Right lung (tissue), 10 donors: ENCODE measurements at places on chromosomes 3 and 15. TPM values are rescaled to one million over a fixed set of nuclear protein-coding genes. Genes with fewer than 3 reads are reported as not detected.

Gene GABRG3
- 7.1 TPM for polyA plus RNA-seq

Gene LRRIQ4
- polyA plus RNA-seq = not detected

Gene NOX5
- 0.40 TPM for polyA plus RNA-seq

Gene SLITRK3
- polyA plus RNA-seq = 0.10 TPM

Gene SPRED1
- 32.4 TPM for polyA plus RNA-seq

Gene ALDH1L1
- 0.26 TPM for polyA plus RNA-seq

Gene CHRNA3
- 0.19 TPM for polyA plus RNA-seq

Gene HERC2
- polyA plus RNA-seq = 54.0 TPM

Gene SPG21
- 115 TPM for polyA plus RNA-seq

Gene PPARG
- polyA plus RNA-seq = 4.5 TPM

Gene TIMP4
- 0.25 TPM for polyA plus RNA-seq

Gene INKA1
- 11.1 TPM for polyA plus RNA-seq

Gene KIF15
- 43.9 TPM for polyA plus RNA-seq

Gene TRAK1
- polyA plus RNA-seq = 28.0 TPM

Gene CADM2
- polyA plus RNA-seq = 0.41 TPM

Gene IL12A
- 2.5 TPM for polyA plus RNA-seq

Gene CFAP20DC
- 7.0 TPM for polyA plus RNA-seq

Gene FNDC3B
- polyA plus RNA-seq = 40.2 TPM

Gene MFAP1
- polyA plus RNA-seq = 55.7 TPM

Gene LTK
- polyA plus RNA-seq = 2.9 TPM

Gene KLF15
- polyA plus RNA-seq = 7.2 TPM
